ELR (cell line): ENCODE measurements at places on chromosomes 5 and 9.

GRCh38 chr5:1315018-1315708, 20.3 kb upstream of the TERT start:
- DNase-seq, result no peak

GRCh38 chr5:156103155-156103885, 223.6 kb upstream of the SGCD start:
- no peak for DNase-seq

DNA sequence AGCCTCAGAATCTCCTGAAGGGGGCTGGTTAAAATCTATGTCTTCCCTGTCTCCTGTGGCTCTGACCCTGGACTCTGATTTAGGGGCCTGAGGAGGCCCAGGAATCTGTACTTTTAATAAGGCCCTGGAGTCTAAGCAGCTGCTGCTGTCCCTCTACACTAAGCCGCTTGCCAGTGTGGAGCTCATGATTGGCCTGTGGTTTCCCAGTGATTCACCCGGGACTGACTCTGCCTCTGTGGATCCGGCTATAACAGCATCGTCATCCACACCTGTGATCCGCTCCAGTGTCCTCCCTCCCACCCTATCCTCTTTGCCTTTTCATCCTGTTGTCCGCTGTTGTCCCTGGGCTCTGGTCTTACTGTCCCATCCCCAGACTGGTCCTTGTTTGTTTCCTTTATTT, 3.7 kb downstream of the SLC31A2 start:
- DNase-seq, result peak; percentile 86

- DNase-seq, result no peak
These were observed 242.0 kb upstream of the TRPM3 start for GRCh38 chr9:71363286-71363961.

DNA sequence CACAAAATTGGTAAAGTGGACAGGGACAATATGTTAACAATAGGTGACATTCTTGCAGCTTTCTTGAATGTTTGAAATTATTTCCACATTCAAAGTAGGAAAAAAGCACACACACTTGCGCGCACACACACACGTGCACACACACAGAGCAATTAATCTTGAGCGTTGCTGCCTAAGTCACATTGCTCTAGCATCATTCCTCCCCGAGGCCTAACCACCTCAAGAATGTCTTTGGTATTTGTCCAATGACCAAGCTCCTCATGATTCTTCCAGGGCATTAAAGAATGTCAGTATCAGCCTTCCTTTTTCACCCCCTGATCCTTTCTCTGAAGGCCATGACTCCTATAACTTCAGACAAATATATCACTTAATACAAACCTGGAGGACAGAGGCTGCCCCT, 198.1 kb downstream of the NPR3 start:
- peak; percentile 14 for DNase-seq

DNA sequence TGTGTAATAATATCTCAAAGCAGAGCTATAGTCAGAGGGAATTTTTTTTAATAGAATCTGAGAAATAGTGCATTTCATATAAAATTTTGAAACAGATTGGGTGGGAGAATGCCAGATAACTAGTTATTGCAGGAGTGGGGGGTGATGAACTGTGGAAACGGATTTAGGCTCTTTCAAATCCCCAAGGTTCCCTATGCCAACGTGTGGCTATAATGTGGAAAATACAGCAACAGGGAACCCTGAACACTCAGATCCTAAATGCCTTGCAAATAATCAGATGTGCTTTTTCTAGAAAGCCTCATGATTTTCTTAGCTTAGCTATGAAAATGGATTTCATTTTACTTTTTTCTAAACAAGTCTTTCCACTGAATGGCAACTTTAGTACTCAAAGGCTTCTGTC, 180.5 kb upstream of the DMAC1 start:
- no peak for DNase-seq

DNA sequence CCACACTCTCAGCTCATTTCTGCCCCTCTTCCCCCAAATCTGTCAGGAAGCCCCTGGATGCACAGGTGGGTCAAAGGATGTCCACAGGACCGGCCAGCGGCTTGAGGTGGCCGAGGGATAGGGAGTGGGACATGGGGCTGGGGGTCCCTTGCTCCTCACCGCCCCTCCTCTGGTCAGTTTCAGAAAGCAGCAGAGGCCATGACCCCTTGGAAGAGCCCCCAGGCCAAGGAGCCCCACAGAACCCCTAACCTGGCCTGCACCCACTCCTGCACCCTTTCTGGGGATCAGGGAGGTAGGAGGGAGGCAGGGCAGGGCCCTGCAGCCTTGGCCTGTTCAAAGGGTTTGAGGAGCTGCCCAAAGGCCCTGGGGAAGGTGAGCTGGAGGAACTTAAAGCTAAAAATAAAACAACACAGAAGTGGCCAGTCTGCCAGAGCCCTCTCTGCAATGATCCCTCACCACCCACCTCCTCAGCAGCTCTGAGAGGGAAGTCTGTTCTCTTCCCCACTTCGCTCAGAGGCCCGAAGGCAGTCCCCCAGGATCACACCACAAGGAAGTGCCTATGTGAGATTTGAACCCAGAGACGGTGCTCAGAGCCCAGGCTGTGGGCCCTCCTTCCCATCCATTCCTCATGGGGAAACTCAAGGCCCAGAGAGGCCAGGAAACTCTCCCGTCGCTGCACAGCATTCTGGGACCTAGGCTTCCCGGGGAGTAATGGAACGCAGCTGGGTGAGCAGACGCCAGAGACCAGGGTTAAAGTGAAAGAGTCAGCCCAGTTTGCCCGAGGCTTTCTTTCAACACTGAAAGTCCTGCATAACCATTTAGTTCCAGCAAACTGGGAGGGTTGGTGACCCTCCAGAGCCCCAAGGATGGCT, 910 bp downstream of the ENG start:
- DNase-seq, result peak; percentile 26

- no peak for DNase-seq
These were observed 75.2 kb downstream of the F2RL2 start for GRCh38 chr5:76547891-76548524.

DNA sequence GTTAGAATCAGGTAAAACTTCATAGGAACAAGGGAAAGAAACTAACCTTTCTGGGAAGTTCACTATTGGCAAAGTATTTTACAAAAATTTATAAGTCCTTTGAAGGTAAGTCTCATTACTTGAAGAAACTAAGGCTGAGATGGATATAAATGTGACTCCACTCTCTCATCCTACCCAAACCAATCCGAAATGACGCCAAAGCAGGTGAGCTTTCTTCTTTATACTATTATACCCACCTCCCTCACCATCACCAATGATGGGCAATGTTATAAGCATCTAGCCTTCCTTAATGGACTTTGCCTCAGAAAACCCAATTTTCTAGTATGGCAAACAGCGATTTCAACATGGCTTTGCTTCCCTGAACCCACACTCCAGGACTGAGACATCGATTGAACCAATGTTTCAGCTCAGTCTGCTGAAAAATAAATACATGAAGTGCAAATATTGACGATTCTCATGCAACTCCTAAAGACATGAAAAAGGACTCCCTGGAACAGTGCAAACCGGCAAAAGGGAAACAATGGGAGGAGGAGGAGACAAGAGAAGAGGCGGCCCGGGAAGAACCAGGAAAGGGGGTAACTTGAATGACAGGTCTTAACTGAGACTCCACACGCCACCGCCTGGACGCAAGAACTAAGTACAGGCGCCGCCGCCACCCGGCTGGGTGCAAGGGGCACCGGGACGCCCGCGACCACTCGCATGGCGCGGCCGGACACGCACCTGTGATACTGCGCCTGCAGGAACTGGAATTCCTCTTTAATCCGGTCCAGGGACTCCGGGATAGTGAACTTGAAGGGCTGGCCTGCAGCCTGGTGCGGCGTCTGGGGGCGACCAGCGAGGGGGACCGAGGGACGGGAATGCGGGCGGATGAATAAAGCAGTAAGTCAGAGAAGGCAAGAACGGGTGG, 2.5 kb downstream of the TLE1 start:
- peak; percentile 88 for DNase-seq
